Activated CD4-positive, alpha-beta T cell treated with anti-CD3 and anti-CD28 coated beads, Interleukin-2, amount 10 ng/mL, durations not matched to agents 24 days and 14 days (primary cell): ENCODE measurements at places on chromosomes 16 and 17.

- no peak for DNase-seq
Measured at GRCh38 chr17:44581868-44582267, 24.6 kb downstream of the FZD2 start.

- DNase-seq, result no peak
Measured at GRCh38 chr17:33637534-33637933, 344.4 kb upstream of the ASIC2 start.

GRCh38 chr17:33819539-33819938 is 435.5 kb upstream of the CCL2 start:
- no peak for DNase-seq

DNA sequence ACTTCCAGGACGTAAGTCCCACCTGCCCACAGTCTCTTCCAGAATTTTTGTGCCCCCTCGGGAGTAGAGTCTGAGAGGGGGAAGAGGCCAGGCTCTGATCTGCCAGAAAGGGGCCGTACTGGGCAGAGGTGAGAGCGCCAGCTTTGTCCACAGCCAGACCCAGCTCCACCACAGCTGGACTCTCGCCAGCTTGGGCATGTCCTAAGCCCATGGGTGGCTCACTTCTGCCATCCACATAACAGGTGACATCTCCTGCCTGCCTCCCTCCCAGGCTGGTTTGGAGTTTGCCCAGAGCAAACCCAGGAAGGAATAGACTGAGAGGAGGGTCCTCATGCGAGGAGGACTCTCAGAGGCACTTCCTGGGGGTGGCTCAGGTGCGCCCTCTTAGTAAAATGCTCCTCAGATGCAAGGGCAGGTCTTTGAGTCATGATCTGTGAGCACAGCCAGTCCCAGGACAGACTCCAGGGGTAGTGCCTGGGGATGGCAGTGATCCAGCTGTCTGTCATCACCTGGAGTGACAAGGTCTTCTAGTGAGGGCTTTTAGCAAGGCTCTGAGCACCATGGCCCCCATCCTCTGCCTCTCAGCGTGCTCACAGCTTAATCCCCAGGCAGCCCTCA is 89.2 kb downstream of the AMFR start:
- no peak for DNase-seq

- peak; percentile 74 for DNase-seq
Measured at GRCh38 chr16:19583665-19584300, 28.3 kb downstream of the VPS35L start.

GRCh38 chr16:2178321-2179106 is 17.9 kb downstream of the CASKIN1 start:
- DNase-seq, result peak; percentile 76

DNA sequence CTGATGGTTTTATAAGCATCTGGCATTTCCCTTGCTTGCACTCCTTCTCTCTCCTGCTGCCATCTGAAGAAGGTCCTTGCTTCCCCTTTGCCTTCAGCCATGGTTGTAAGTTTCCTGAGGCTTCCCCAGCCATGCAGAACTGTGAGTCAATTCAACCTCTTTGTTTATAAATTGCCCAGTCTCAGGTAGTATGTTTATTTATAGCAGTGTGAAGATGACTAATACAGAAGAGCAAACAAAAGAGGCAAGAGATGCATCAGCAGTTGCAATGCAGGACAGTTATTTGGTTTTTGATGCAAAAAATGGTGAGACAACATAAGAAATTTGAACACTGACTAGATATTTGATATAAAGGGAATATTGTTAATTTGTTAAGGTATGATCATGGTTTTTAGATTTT is 16.8 kb downstream of the TMEM100 start:
- no peak for DNase-seq

DNA sequence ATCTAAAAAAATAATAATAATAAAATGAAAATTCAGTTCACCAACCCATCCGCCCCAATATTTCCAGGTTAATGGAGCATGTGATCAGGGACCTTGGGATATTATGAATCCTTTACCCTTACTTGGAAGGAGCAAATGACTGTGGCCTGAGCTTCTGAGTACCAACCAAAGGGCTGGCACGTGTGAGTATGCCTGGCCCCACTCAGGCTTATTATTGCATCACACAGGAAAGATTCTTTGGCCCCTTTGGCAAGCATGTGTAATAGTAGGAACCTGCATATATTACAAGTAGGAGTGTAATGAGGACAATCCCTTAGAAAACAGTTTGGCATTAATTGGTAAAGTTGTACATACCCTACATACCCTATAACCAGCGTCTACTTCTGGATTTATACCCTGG is 7.2 kb upstream of the C17orf78 start:
- DNase-seq, result no peak

DNA sequence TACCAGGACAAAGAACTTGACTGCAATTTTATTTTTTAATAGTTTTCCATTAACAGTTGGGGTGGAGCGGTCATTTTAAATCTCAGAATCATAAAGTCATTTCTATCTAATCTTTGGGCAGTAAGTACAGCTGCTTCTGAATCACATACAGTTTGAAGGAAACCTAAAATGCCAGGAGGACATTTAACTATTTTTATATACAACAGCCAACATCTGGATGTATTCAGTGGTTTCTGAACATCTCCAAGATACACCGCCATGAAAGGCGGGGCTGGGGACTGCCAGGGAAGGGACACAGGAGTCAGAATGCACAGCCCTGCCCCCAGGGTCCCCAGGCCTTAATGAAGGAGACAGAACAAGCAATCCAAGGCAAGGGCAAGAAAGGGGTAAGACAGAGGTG is 392.3 kb downstream of the SLC39A11 start:
- DNase-seq, result no peak

DNA sequence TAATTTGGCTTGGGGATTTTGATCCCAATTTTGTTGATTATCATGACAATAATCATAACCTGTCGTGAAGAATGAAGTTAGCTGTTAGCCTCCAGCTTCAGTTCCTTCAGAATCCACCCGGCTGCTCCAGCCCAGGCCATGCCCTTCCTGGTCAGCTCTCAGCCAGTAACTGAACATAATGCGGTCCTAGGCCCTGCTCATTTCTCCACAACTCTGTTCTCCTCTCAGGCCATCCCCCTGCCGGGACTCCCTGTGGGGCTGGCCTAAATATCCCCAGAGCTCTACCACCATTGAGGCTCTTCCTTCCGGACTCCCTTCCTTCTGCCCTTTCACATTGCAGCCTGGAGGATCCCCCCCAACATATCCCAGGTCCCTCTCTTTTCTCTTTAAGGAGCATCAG is 833.4 kb upstream of the GOT2 start:
- DNase-seq, result no peak
